ENCODE measurements at places on chromosomes 3 and 15. TPM values are rescaled to one million over a fixed set of nuclear protein-coding genes. Genes with fewer than 3 reads are reported as not detected.

Gene EXD1
- total RNA-seq = not detected

Gene TM4SF4
- total RNA-seq = 2.4 TPM

Gene CCR4
- total RNA-seq = under 0.01 TPM

Gene ESYT3
- total RNA-seq = 0.07 TPM

Gene CCDC12
- total RNA-seq = 15.2 TPM

Gene PSTPIP1
- total RNA-seq = 4.4 TPM

Gene DNASE1L3
- total RNA-seq = 0.07 TPM

Gene ARPP21
- total RNA-seq = 2.4 TPM

Gene NEK11
- 6.5 TPM for total RNA-seq

Gene HYAL2
- 107 TPM for total RNA-seq

Gene SERPINI2
- not detected for total RNA-seq

Gene PP2D1
- total RNA-seq = not detected
